IPS-NIHi11 (cell line): ENCODE measurements at places on chromosomes 3 and 15.

GRCh38 chr15:40252438-40253166 is 13.7 kb downstream of the PAK6 start:
- DNase-seq, result peak; percentile 75

DNA sequence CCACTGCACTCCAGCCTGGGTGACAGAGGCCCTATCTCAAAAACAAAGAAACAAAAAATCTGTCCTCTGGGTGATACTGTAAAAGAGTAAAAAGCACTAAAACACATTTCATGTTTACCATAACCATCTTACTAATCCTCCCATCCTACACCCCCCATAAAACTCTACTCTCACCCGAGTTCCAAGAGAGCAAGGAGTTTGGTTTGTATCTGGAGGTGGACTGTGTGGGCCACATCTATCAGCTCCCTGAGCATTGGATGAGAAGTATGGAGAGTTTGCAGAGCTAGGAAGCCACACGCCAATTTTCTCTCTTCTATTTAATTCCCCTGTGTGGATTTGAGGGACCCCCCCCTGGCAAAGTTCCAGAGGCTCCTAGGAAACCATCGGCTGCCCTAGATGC is 80.0 kb downstream of the ATP10A start:
- DNase-seq, result no peak

GRCh38 chr15:43239732-43240491 is 19.1 kb upstream of the EPB42 start:
- no peak for DNase-seq

DNA sequence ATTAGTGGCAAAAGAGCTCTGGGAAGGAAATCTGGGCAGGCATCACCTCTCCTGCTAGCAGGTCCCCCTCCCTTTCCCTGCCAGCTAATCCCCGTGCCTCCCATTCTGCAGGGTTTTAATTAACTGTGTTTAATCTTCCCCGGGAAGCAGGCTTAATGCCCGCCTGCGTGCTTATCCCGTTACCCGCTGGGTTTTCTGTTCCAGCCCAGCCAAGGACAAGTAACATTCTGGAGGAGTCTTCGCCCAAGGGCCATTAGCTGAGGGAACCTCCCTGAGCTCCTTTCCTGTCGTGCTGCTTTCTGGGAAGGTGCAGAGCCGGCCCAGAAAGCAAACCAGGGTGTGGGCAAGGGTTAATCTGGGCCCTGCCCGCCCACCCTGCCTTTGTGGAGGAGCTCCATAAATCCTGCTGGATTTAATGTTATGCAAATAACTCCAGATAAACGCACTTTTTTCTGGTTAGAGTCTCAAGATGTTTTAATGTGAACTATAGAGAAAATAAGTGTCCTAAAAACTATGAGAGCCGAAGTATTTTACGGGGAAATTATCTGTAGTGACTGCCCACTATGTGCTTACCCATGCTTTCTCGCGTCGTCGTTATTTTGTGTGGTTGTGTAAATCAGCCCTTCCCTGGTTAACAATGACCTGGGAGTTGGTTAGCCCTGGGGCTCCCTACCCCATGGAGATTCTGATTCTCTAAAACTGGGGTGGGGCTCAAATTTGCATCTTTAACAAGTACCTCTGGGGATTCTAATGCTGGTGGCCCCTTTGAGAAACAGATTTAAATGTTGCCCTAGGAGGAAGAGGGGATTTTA is 25.9 kb downstream of the TRIM71 start:
- DNase-seq, result peak; percentile 46

DNA sequence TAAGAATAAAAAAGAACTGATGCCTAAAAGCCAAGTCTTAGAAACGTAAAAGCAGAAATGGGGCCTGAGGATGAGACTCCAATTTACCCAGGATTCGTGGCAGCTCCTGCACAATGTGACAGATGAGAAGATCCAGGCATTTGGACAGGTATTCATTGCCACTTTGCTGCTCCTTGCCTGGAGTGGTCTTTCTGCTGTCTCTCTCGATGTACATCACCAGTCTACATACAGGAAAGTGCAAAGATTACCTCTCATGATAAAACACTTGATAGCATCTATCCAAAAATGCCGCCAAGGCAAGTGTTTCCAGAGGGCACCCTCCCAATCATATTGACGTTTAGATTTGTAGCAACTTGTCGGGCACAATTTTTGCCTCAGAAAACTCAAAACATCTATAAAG is 244.3 kb downstream of the ULK4 start:
- DNase-seq, result no peak

DNA sequence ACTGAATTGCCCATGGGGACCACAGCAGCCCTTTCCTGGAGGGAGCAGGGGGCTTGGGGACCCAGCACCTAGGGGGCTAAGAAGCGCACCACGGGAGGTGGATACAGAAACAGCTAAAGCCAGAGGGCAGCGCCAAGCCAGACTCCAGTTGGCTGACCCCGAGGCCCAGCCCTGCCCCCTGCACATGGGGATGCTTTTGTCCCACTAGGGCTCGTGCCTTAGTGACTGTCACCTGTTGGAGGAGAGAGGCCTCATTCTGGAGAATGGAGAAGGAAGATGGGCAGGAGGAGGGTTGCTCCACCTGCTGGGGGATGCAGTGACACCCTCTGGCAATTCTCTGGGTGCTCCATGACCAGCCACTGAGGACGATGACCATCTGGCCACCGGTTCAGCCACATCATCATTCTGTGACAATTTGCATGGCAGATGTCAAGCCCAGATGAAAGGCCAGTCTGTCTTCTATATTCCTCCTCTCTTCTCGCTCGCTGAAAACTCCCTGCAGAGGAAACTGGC is 167.8 kb upstream of the TLE3 start:
- DNase-seq, result no peak

- no peak for DNase-seq
Measured at GRCh38 chr3:123312331-123313265, 110.9 kb downstream of the SEC22A start.

- DNase-seq, result no peak
Measured at GRCh38 chr3:124504332-124505059, 225.8 kb upstream of the UMPS start.

DNA sequence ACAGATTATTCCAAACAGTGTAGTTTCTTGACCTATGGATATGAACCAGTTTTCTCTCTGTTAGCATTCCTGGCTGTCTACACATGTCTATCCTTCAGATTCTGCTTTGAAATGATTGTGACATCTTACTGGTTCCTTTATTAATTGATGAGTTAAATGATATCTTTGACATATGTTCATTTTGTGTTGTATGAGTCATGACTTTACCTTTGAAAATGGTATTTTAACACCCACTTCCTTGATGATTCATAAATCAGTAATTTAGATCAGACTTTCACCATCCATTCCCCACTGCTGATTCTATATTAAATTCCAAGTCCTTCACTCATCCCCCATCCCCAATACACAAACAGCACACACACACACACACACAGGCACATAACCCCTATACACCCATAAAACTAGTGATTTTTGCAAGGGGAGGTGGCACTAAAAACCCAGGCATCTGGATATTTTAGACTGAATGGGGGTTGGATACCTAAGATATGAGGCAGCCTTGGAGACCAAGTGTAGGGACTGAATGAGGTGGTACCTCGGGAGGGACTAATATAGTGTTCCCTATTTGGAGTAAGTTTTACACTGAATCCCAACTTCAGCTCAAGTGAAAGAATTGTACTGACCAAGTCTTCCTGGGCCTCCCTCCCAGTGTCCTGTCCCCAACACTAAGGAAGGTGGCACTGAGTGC is 9.7 kb downstream of the CCK start:
- DNase-seq, result no peak

GRCh38 chr3:122952520-122952919 is 75.0 kb downstream of the SEMA5B start:
- DNase-seq, result peak; percentile 41

- DNase-seq, result no peak
Measured at GRCh38 chr3:21331321-21331720, 419.7 kb downstream of the ZNF385D start.

DNA sequence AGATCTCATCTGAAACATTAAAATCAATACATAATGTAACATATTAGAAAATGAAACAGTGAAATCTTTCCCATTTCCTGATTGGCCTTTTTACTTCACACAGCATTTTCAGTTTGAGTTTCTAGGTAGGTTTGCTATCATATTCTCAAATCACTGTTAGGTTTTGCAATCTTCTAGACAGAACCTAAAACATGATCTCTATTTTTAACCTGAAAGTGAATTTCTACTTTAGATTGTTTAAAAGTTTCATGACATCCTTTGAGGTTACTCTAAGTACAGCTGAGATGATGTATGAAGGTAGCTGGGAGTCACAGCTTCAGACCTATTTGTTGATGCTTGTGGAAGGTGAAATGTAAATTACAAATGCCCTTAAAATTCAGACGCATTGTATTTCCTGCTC is 118.4 kb upstream of the GPR149 start:
- DNase-seq, result no peak

- DNase-seq, result no peak
Measured at GRCh38 chr15:64263567-64263966, 92.4 kb downstream of the CSNK1G1 start.

- peak; percentile 34 for DNase-seq
Measured at GRCh38 chr15:23565395-23566070, at the start of gene MKRN3. Gene MKRN3 (plus strand): TSS chr15:23565674. CDS start chr15:23565783, 109 bp downstream.

DNA sequence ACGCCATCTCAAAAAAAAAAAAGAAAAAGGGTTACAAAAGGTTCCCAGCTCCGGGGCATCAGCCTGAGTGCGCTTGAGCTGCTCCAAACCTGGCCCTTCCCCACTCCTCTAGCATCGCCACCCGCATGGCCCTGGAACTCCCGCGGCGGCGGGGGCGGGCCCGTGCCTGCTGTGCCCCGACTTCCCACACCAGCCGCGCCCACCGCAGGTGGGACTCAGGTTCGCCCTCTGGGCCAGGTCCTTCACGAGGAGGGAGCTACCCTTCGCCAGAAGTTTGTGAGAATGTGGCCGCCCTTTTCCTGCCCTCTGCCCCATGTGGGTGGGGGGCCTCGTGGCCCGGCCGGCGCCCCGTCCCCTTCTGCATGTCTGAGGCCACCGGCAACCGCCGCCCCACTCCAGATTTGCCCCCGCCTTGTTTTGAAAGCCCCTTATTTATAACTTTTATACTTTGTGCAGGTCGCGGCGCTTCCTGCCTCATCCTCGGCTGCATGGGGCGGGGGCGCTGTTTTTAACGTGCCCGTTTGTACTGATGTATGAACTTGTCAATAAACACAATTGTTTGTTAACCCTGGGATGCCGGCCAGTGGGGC is 507 bp upstream of the JMJD7 start:
- DNase-seq, result peak; percentile 62

DNA sequence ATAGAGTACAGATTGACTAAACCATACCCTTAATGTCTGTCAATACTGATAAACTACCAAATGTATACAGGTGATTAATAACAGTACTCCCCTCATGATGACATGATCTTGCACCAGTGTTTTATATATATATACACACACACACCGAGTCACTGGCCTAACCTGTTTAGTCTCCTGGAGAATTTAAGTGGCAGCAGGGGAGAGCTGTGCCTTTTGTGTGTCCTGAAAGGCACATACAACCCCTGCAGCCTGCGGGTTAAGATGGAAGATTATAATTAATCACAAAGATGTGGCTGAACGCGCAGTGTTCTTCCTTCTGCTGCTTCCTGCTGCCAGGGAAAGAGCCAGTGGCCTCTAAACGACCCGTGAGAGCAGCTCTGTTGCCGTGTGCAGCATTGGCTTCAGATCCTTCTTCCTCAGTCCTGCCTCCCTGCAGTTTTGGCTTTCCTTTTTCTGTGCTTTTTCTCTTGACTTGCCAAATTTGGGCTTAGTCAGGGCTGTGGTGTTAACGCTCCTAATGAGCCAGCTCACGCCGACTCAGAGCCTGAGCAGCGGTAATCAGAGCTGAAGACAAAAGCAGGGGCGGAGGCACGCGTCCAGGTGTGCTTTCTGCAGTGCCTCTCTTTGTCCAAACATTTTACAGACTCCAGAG is 42.5 kb upstream of the UBE3A start:
- DNase-seq, result peak; percentile 80

GRCh38 chr3:12230406-12230805 is 58.5 kb upstream of the PPARG start:
- DNase-seq, result no peak

GRCh38 chr3:29610781-29611180 is 329.9 kb downstream of the RBMS3 start:
- DNase-seq, result no peak

GRCh38 chr3:99683465-99683864 is 45.1 kb downstream of the COL8A1 start:
- DNase-seq, result no peak

- DNase-seq, result no peak
Measured at GRCh38 chr3:59620325-59620724, 570.5 kb upstream of the CFAP20DC start.

DNA sequence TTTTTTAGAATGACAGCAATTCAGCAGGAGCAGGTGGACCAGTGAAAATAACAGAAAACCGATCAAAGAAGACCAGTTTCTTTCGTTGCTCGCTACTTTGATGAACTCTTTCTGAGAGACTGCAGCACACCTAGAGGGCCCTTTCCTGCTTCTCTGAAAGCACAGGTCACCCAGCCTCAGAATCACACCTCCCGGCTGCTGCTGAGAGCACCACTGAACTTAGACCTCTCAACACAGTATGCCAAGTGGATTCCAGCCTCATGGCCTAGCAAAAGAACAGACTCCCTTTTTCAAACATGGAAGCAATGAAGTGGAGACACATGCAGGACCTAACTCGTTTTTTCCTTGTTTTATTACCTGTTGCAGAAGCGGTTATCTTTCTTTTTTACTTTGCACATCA is 13.9 kb upstream of the APH1B start:
- DNase-seq, result no peak

GRCh38 chr3:111850537-111850936 is 8.5 kb upstream of the PHLDB2 start:
- no peak for DNase-seq

DNA sequence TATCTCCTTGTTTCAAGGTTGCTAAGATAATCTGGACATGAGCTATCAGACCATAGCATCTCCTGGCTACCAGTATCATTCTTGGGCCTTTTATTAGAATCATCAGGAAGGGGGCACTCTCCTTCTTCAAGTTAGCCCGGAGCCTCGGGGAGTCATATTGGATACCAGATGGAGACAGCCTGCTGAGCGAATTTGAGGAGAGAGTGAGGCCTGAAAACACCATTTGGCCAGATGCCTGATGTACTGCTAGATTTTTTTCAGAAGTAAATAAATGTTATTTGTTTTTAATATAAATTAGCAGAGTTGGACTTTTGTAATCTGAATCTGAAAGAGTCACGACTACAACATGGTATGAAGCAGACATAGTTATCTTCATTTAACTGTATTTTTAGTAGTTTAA is 848.6 kb downstream of the IGSF11 start:
- no peak for DNase-seq

DNA sequence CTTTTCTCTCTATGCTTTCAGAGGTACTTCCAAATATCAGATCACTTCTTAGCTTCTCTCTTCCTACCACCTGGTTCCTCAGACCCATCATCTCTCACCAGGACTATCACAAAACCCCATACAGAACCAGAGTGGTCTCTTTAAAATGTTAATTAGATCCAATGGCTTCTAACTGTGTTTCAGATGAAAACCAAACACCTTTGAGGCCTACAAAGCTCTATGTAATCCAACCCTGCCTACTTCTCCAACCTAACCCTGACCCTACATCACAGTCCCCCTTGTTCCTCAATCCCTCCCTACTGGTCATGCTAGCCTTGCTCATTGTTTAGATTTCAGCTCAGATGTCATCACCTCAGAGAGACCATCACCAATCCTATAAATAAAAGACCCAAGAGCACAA is 34.8 kb downstream of the SUMF1 start:
- no peak for DNase-seq

GRCh38 chr3:8539419-8539818 is 37.8 kb downstream of the LMCD1 start:
- DNase-seq, result no peak
